ENCODE measurements at places on chromosomes 7 and 10.

- peak; percentile 49 for DNase-seq
These were observed 35.2 kb upstream of the FZD1 start for GRCh38 chr7:91228927-91229558.

DNA sequence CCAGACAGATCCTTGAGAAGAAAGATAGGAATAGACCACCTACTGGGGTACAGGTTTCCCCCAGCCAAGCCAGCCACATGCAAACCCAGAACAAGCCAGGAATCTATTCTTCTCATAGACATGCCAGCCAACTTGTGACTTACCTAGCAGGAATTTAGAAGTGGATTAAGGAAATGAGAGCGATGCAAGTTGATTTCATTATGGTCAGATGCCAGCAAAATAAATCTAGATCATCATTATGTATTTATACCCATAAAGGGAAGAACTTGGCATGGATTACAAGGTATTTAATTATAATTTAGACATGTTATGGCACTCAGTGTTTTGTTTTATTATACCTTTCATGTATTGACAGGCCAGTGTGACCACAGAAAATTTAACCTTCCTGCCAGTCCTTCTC, 32.8 kb downstream of the SLC35G1 start:
- no peak for DNase-seq

DNA sequence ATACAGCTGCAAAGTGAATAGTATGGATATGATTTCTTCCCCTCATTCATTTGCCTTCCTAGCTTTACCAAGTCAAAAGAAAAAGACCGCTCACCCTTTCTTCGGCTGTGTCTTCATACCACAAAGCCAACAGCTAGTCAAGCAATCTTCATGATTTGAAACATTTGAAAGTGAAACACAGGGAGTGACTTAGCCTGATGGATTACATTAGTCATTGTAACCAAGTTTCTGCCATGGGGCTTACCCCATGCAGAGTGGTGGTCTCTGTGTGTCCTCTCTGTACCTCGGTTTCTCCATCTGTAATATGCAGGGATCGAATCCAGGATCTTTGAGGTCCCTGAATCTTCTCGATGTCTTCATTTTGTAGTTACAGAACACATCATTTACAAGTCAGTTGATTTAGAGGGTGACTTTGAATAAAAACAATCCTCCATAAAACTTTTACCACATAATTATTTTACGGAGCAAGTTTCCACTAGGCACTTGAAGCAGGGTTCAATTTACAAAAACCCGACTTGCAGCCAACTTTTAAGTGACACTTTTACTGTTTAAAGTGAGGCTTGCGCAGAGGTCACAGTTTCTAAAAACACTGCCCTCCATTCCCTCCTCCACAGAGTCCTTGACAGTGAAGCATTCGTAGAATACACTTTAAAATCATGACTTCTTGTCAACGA, 2.2 kb upstream of the LGI1 start:
- DNase-seq = no peak

DNA sequence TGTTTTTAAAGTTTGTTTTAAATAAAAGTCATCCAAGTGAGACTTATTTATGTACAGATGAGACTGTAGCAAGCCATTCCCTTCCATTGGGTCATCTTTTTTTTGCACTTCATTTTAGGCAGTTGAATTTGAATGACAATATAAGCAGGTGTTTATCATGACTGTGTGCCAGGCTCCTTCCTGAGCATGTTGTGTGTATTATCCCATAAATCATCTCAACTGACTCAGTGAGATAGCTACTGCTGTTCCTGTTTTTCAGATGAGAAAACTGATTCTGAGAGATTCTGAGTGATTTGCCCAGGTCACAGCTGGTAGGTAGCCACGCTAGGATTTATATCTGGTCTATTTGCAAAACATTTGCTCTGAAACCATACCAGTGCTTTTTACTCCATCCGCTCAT, 11.7 kb downstream of the TMEM254 start:
- no peak for DNase-seq

DNA sequence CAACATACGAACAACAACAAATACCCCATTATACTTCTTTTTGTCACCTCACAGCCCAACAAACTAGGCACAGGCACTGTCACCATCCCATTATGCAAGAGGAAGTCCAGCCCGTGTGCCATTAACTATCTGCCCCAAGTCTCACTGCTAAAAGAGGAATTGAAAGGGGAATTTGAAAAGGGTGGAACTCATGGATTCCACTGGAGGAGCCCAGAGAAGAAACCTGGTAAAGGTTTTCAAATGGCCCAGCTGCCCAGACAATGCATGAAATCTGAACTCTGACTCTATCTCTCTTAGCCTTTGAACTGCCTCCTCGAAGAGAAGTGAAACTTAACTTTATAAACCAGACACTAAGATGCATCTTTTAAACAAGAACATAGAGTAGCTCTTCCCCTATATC, 130.0 kb downstream of the PLXNA4 start:
- DNase-seq = no peak

DNA sequence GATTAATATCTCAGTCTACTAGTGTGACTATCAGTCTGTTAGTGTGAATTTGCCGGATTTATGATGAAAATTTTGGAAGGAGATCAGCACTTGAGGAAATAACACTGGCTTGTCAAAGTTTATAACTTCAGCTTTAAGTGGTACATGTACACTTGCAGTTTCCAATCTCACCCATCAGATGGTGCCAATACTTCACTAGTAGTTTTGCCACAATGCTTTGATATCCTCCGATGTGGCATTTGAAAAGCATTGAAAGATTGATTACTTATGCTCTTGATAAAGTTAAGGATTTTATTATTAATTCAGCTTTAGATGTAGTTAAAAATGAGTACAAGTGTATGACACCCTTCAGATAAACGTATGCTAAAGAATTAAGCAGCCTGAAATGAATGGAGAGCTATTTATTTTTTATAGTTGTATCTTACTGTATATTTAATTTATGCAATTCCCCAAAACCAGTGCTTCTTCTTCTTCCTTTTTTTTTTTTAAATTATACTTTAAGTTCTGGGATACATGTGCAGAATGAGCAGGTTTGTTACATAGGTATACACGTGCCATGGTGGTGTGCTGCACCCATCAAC, 98.2 kb downstream of the ANLN start:
- peak; percentile 58 for DNase-seq

DNA sequence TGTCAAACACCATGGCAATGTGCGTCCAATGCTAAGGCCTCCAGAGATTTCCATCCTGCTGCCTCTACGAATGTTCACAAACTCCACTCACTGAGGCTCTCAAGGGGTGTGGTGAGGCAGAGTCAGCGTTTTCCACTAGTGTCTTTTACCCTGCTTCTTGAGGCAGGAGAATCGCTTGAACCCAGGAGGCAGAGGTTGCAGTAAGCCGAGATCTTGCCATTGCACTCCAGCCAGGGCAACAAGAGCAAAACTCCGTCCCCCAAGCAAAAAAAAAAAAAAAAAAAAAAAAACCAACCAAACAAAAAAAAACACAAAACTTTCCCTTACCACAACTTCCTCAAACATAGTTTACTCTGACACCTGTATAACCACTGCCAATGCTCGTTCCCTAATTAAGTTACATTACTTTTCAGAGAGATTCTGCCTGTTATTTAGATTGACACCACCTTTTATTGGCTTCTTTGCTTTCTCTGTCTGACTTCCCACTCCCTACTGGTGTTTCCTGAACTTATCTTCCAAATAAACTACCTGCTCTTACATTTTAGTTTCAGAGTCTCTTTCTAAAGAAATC, 102.1 kb upstream of the ZNF746 start:
- no peak for DNase-seq

DNA sequence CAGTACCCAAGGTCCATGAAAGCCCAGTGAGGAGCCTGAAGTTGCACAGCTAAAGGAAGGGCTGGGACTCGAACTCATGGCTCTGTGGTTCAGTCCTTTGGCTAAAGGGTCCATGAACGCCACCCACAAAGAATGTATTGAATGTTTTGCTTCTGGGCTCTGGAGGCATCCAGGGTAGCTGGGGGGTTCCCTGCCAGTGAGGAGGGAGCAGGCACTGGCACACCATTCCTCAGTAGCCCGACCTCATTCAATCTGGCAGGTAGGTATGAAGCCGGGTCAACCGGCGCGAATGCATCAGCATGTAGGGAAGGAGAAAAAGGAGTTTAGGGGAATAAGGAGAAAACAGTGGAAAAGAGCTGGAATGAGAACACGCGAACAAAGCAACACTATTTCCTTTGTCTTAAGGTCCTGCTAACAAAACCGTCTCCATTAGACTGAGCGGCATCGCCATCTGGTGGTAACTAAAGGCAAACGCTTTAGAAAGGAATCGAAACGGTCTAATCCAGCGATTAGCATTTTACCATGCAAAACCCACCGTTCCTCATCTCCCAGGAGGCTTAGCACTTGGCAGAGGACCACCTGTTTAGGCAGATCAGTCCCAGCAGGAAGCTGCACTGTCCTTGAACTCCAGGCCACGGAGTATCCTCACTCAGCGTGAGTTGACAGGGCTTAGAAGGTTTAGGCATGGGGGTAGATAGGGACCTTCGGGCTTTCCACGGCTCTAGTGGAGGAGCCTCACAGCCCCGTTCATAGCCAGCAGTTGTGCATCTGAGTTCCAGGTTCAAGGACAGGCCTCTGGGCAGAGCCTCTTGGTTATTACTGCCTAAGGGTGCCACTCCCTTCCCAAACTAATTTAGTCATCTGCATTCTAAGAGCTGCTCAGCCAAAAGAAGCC, 122.8 kb downstream of the UBE2H start:
- DNase-seq = peak; percentile 83

- DNase-seq = no peak
These were observed 337.4 kb downstream of the CRPPA start for GRCh38 chr7:16083931-16084330.

- DNase-seq = no peak
These were observed 185.8 kb downstream of the CACNB2 start for GRCh38 chr10:18325889-18326531.

DNA sequence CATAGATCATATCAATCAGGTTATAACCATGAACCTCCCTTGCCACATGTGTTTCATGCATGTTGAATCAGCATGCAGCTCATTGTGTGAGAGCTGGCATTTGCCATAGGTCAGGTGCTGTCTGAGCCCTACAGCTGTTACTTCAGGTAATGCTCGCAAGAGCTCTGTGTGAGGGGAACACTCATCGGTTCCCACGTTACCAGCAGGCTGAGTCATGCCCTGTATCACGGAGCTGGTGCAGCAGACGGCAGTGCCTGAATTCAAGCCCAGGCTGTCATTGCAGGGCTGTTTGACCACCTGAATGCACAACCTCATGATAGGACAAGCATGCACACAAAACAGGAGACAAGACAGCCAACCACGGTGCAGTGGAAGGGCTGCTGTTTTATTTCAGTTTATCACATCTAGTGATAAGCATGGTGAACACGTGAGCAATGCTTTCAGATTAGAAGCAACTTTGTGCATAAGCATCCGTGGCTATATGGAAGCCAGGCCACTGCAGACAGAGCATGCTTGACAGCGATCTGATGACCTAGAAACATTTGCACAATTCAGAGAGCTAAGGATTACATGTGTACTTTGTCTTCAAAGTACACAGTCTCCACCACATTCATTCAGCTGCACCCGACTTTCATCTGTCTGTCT, 56.4 kb upstream of the PFKP start:
- no peak for DNase-seq

- DNase-seq = no peak
These were observed 52.1 kb downstream of the INPP5A start for GRCh38 chr10:132589681-132590080.

DNA sequence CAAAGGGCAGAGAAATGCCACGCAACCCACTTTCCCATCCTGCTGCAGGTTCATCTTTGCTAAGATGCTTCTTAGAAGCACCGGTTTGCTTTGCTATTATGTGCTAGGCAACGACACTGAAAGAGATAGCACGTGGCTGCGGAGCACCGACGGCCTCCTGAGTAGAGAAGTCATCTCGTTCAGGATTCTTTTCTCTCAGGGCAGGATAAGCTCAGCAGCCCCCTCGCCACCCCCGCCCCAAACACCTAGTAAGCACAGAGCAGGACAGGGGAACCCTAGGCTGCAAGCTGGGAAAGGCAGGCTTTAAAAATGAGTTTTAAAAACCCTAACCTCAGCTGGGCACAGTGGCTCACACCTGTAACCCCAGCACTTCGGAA, 15.0 kb downstream of the ASB13 start:
- no peak for DNase-seq

DNA sequence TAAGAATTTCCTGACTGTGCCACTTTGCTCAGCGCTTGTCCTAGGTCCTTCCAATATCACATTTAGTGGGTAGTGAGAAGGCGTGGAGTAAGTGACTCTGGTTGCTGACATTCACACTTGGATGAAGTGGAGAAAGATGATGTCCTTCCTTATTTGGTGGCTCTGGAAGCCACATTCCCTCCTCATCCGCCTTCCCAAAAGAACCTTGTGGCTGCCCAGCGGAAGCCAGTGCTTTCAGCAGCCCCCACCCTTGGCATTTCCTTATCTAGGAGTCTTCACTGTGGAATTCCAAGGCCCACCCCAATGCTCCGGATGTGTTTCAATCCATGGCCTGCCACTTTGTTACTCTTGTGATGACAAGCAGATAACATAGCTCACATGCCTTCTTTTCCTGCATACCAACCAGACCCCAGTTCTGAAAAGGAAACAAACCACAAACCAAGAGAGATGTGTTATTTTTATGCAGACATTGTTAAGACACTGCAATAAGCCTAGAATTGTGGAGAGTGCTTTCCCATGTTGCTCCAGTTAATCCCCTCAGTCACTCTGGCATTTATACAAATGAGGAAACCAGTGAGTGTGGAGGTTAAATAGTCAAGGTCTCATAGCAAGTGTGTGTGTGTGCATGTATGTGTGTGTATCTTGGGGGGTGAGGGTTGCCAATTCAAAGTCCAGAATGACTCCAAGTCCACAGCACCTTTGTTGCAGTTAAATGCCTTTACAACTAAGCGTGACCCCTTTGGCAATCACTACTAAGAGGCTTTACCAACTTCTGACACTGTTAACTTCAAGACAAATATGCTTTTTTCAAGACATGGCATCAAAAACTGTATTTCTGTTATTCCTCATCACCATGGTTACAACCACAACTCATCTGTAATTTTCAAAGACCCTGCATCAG, 10.3 kb upstream of the ANKRD1 start:
- DNase-seq = peak; percentile 100

- DNase-seq = peak; percentile 6
These were observed 429.7 kb downstream of the ARL4A start for GRCh38 chr7:13117103-13117502.

DNA sequence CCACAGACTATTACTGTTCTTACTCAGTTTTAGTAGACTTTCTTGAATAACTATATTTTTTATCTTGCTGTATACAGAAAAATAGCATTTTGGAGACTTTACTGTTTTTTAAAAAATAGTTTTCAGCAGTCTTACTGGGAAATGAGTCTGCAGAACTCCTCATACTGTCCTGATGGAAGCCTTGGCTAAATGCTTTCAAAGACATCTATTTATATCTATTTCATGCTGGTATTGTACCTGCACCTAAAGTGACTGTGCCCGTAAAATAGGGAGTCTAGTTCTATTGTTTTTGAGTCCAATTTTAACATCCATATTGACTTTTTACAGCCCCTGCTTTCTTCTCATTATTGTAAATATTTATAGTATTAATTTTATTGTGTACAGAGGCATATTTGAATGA, 288.6 kb upstream of the CDC14C start:
- no peak for DNase-seq

DNA sequence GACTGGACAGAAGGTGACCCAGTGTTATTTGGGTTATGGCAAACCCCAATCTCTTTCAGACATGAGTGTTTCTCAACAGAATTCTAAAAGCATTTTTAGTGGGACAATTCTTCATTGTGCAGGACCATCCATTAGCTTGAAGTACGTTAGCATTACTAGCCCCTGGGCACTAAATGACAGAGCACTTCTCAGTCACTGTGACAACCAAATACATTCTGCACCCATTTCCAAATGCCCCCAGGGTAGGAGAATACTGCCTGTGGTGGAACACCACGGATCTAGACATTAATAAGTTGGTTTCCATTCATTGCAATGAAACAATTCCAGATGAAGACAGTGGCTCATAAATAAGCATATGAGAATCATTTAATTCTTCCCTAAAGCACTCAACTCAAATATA, 102.4 kb upstream of the FRMD4A start:
- DNase-seq = no peak

Measured in EH (cell line).